NCI-H774 (cell line): ENCODE measurements at places on chromosomes 11 and 22.

DNA sequence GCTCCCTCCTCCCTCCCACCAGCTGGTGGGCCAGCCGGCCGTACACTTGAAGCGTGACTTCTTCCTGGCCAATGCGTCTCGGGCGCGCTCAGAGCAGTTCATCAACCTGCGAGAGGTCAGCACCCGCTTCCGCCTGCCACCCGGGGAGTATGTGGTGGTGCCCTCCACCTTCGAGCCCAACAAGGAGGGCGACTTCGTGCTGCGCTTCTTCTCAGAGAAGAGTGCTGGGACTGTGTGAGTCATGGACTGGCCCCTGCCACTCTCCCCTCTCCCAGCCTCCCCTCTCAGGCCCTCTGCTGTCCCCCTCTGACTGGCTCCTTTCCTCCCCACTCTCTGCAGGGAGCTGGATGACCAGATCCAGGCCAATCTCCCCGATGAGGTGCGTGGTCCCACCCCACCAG lies 24.7 kb downstream of the CAPN1 start:
- no peak for DNase-seq

DNA sequence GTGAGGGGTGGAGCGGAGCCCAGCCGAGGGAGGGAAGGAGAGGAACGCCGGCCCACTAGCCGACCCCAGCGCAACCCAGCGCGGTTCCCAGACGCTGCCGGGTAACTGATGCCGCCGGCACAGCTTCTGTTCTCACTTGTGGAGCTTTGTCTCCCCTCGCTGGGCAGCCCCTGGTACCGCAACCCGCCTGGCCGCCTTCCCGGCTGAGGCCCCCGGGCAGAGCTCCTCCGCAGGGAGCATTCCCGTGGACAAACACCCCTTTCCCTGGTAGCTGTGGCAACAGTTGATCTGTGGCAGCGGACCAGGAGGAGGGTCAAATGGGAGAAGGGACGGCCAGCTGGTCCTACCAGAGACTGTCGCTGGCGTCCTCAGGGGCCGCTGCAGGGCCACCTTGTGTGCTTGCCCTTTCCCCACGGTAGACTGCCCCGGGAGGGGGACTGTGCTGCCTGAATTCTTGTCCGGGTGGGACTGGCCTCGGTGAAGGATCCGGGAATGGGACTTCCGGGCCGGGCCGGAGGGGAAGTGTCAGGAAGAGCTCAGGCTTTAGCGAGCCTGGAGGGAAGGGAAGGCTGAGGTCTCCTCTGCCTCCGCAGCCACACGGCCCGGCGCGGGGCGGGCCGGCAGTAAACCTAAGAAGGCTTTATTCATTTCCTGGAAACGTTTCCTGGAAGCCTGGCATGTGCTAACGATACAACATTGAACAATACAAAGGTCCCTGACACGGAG lies 468.0 kb downstream of the OPCML start:
- DNase-seq, result peak; percentile 77

GRCh38 chr11:36627471-36627870 lies 29.4 kb upstream of the RAG2 start:
- DNase-seq, result no peak

DNA sequence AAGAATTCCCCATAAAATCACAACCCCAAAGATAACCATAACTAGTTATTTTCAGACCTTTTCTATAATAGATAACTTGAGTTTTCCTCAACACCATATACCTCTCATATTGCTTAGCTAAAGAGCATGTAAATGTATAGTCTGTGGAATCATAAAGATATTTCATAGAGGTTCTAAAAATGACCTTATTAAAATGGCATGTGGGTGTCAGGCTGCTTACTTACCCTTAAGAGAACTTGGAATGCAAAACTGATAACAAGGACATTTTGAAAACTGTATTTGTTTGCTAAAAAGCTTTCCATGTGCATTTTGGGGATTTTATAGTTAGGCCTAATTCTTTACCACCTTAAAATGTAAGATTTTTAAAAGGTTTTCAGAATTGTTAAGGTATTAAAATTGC lies 4.7 kb downstream of the SIK2 start:
- no peak for DNase-seq

- DNase-seq, result no peak
Observed at GRCh38 chr22:30327864-30328345, 1.2 kb upstream of the TBC1D10A start.

DNA sequence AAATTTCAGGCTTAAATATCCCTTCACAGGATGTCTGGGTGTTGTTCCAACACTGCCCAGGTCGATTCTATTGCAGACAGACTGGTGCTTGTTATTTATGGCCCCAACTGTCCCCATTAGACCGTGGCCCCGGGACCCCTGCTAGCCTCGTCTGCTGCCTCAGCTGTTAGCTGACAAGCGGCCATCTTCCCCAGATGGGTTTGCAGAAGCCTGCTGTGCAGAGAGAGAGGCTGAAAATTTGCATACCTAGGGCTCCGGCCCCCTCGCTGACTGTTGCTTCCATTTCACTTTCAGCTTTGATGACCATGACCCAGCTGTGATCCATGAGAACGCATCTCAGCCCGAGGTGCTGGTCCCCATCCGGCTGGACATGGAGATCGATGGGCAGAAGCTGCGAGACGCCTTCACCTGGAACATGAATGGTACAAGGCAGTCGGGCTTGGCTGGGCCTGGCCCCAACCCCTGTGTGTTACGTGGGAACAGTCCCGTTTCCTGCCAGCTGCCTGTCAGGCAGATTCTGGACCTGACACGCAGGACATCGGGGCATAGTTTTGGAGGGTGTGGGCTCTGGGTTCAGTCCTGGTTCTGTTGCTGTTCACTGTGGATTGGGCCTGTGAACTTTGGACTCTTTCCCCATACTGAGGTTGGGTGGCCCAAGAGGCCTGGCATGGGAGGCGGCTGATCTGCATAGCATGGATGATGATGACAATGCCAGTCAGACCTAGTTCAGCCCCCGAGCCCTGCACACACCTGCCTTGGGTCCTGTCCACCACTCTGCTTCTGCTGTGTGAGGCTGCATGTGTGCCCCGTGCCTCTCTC lies 16.4 kb downstream of the SMARCB1 start:
- no peak for DNase-seq

GRCh38 chr11:60718524-60719316 lies 5.8 kb upstream of the MS4A18 start:
- no peak for DNase-seq

DNA sequence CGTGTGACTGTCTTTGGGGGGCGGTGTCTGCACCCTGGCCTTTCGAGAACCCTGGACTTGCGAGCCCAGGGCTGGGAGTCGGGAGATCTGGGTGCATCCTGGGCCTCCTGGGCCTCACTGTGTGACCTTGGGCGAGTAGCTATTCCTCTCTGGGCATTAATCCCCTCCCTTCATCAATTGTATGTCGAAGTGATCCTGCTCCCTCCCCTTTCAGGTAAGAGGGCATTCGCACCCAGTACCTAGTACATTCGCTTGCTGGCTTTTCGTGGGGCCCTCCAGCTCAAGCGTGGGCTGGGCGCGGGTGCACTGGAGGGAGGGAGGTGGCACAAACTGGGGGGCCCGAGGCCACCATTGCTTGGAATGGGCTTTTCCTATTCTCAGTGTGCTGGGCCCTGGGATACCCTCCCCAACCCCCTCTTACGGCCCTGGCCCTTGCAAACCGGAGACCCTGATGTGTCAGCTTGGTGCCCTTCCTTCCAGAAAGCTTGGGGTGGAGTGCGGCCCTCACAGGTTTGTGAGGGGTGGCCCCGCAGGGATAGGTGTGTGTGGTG lies 530 bp downstream of the USP35 start:
- no peak for DNase-seq

DNA sequence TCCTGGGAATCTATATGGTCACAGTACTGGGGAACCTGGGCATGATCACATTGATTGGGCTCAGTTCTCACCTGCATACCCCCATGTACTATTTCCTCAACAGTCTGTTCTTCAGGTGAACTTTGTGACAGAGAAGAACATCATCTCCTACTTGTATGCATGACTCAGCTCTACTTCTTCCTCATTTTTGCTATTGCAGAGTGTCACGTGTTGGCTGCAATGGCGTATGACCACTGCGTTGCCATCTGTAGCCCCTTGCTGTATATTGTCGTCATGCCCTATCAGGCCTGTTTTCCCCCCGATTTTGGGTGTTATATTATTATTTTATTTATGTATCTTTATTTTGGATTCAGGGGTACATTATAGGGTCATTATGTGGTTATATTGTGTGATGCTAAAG lies 2.4 kb upstream of the OR8G1 start:
- DNase-seq, result no peak

- DNase-seq, result no peak
Observed at GRCh38 chr22:49297871-49298721, 529.6 kb downstream of the BRD1 start.

GRCh38 chr11:6667733-6668374 lies 12.2 kb upstream of the DCHS1 start:
- no peak for DNase-seq

- no peak for DNase-seq
Observed at GRCh38 chr22:17960011-17960410, 64.3 kb downstream of the MICAL3 start.

DNA sequence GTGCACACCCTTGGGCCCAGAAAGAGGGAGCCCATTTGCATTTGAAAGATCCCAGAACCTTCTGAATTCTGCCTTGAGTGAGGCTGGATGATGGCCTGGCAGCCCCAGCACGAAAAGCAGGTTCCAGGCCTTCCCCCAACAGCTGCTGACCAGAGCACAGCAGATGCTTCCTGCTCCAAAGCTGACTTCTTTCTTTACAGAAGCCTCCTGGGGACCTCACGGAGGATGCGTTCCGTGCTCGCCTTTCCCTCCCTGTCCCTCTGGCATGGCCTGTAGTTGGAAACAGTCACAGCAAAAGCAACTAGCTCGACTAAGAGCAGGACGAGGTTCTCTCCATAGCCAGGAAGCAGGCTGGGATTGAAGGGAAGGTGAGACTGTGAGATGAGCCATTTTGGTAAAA lies 107.7 kb upstream of the B3GAT1 start:
- no peak for DNase-seq

GRCh38 chr11:115623021-115623451 lies 118.8 kb upstream of the CADM1 start:
- DNase-seq, result no peak

DNA sequence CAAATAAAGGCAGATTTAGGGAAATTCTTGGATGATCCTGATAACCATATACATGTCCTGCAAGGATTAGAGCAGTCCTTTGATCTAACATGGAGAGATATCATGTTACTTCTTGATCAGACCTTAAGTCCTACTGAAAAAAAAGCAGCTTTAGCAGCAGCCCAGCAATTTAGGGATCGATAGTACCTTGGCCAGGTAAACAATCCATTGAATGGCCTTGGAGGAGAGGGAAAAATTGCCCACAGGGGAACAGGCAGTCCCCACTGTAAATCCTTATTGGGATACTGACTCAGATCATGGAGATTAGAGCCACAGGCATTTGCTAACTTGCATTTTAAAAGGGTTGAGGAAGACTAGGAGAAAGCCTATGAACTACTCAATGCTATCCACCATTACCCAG lies 47.8 kb downstream of the PRSS23 start:
- DNase-seq, result no peak

DNA sequence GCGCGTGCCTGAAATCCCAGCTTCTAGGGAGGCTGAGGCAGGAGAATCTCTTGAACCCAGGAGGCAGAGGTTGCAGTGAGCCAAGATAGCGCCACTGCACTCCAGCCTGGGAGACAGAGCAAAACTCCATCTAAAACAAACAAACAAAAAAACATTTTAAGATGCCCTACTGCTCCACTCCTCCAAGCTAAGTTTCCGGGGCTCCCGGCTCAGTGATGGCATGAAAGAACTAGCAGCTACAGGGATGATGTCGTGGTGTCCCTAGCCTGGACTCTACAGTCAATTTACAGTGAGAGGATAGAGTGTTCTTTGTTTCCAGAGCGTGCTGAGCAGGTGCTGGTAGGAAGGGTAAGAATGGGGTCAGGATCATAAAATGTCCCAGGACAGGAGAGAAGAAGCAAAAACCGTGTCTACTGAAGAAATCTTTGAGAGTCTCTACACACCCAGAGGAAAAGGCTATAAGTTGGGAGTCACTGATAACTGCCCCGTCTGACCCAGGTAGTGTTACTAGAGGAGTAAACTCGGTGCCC lies 1.2 kb upstream of the ZBTB3 start:
- DNase-seq, result no peak

DNA sequence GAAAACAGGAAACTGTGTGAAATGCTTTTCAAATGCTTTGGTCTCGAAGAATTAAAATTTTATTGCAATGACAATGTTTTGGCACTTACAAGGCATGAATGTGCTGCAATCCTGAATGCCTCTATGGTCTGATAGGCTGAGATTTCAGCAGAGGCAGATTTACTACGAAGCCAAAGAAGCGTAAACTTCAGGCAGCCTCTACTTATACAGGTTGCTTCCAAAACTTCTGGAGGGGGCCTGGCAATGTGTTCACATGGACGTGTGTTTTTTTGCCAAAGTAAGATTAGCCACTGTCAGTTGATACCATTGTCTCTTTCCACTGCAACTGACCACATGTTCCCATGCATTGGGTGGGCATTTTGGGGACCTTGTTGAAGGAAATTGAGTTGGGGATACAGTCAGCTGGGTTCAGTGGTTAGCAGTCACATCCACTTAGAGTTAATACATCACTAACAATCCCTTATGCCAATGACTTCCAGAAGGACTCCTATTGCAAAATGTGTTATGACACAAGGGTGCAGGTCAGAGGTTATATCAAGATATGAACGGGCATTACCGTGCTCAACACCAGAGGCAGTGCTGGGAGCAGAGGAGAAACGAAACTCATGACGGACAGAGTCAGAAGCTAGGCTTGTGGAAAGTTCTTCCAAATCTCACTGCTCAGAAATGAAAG lies 48.8 kb downstream of the ABTB2 start:
- DNase-seq, result no peak

DNA sequence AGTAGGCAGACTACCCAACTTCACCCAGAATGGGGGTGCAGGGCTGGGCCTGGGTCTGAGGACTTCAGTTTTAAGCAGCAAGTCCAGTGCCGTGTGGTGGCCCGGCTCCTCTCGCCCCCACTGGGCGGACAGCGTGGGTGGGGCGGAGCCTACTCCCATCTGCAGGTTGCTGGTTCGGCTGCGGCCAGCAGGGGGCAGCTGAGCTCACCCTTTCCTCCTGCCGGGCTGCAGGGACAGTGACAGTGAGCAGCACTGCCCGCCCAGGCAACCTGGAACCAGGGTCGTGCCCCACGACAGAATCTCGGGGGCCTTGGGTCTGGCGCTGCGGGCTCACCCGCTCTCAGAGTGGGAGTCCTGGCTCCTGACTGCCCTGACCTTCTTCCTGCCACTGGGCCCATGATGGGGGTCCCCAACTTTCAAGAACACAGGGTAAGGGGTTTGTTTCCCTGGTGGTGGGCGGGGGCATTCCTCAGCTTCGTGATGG lies 6.2 kb upstream of the NEAT1 start:
- peak; percentile 76 for DNase-seq

DNA sequence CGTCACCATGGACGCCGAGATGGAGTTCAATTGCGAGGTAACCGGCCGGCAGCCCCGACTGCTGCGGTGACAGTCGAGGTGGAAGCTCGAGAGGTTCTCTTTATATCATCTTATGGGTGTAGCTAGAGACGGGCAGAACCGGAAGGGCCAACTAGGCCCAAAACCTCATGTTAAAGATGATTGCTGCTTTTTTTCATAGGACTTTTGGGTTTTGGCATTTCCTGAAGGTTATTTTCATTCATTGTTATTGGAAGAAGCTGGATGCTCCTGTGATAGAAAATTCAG lies 585 bp downstream of the NF2 start:
- no peak for DNase-seq
